ENCODE measurements at places on chromosomes 4 and X.

GRCh38 chr4:165864271-165864670, 8.8 kb upstream of the TLL1 start:
- no peak for DNase-seq

GRCh38 chrX:153498453-153498852, 3.7 kb downstream of the BGN start:
- DNase-seq: no peak

- DNase-seq: no peak
These were observed 10.4 kb downstream of the CCSER1 start for GRCh38 chr4:90137555-90137954.

- no peak for DNase-seq
These were observed 7.1 kb downstream of the PF4V1 start for GRCh38 chr4:73860181-73860580.

- DNase-seq: no peak
These were observed 305.9 kb downstream of the ADGRL3 start for GRCh38 chr4:61505773-61506685.

DNA sequence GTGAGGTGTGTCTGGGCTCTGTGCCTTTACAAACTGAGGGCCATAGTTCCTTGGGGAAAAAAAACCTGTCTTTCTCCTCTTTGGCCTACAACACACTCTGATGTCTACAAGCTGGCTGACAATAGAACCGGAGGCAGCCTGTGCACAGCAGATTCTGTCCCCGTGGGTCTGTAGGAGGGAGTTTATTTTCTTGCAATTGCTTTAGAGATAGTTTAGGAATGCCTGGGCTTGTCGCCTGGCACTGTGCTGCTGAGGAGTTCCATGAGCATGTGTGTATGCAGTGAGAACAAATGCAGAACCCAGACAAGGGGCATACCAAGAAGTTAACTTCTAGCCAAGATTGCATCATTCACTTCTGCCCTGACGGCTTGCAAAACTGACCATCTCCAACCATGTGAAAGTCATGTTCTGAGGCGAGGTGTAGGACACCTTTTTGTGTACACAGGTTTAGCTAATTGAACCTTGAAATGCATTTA, 54.1 kb downstream of the CCNI start:
- DNase-seq: no peak

- no peak for DNase-seq
These were observed 131.8 kb downstream of the SPOCK3 start for GRCh38 chr4:167102475-167102874.

DNA sequence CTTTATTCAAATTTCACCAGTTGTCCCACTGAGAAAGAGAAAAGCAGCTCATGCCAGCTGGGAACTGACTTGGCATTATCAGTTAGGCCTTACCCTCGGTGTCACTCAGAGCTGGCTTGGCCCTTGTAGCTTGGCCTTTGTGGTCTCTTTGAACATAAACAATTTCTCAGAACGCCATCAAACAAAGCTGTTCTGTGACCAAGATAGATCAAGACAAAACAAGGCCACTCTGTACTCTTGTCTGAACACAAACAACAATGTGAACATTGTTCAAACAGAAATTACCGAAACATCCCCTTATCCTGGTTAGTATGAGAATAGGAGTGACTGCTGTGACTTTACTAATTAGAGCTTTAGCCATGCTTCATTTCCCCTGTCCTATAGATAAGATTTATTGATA, 57.2 kb downstream of the DIPK2B start:
- no peak for DNase-seq

- DNase-seq: no peak
These were observed 15.6 kb upstream of the EXOSC9 start for GRCh38 chr4:121785479-121785878.

DNA sequence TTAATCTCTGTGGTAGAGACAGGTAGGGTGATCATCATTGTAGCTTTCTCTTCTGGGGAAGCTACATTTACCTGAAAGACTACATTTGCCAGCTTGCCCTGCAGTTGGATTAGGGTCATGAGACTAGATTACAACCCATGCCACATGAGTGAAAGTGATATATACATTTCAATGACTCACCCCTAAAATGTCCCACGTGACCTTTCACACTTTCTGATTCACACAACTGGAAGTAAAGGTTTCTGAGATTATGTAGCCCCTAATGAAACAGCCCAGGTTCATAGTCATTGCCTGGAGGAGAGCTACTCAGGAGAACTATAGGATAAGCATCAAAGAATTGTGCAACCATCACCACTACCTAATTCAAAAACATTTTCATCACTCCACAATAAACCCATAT, 17.8 kb downstream of the PDCL2 start:
- DNase-seq: no peak

GRCh38 chrX:21933077-21933476, 7.4 kb upstream of the SMS start:
- no peak for DNase-seq

DNA sequence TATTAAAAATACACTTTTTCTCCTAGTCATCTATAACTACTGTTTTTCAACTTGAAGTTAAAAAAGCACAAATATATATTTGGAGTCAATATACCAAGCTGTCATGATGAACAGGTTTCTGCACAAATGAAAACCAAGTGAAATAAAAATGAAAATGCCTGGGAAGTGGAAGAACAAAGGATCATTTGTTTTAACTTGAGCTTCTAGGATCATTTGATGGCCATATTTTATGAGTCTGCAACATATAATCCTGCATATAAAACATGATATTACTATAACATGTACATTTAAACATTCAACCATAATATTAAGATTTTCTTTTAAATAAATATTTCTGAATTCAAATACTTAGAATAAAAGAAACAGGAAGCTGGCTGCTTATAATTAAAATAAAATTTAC, 8.5 kb upstream of the ARHGEF38 start:
- no peak for DNase-seq

DNA sequence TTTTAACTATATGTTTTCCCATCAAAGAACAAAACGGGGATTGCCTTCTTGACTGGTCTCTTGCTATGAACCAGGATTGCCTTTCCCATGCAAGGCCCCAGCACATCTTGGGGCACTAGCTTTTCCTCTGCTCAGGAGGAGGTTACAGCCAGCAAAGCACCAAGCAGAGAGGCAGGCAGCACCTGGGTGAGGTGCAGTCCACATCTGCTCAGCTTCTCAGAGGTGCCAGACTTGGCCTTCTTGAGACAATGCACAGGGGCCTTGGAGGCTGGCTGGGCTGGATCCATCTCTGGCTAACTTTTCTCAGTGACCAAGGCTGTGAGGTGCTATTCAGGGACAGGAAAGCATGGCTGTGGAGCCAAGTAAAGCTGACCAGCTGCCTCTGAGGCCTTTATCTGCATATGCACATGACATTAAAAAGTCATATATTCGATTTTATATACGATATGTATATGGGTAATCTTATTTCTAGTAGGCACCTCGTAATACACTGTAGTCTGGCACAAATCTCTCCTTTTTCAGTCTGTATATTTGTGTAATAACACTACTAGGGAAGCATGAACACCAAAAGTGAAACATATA, 86.9 kb downstream of the CC2D2A start:
- no peak for DNase-seq

DNA sequence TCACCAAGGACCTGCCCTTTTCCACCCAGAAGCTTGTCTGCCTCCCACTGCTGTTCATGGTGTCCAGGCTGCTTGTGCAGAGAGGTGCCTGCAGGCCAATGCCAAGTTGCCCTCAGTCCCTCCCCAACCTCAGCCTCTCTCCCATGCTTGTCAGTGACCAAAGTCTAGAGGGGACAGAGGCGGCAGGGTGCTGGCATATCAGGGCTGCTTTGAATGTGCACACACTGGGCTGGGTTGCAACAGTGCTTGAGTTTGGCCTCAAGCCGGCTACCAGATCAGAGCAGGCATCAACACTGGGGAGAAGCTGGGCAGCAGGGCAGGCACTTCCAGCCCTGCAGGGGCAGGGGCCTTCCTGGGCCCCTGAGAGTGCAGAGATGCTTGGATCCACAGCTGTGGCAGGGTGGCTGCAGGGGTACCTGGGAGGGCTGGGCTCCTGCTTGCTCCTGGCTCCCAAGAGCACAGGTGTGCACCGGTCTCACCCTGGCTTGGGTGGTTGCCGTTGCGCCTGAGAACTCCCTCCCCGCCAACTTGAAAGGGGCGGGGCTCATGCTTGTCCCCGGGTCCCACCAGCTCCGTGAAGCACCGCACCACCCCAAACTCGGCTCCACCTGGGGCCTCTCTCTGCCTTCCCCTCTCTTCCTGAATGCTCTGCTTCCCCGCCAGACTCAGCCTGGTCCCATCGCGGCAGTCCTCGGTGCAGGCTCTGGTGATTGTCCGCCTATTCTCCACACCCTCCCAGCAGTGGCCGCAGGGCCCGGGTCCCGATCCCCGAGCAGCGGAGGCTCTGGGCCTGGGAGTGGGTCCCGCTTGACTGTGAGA, 1681.9 kb upstream of the ADGRL3 start:
- no peak for DNase-seq

- DNase-seq: no peak
These were observed at the start of gene CD99L2 for GRCh38 chrX:150898343-150899190. CD99L2 (minus strand) TSS chrX:150898668; CDS start chrX:150898588, 80 bp downstream.

DNA sequence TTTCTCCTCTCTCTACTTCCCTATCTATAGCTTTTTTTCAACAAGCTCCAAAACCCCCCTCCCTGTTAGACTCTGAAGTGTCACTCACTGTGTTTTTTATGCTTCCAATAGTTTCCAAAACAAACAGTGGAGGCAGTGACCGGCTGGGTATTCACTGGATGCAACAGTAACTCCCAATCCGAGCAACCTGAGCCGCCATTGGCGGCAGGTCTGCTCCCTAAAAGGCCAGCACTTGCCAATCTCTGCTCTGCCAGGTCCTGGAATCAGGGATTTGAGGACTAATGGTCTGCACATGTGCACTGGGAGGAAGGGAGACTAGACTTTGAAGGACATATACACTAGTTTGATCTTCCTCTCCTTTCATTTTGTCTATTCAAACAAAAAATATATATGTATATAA, 7.1 kb downstream of the TBX22 start:
- DNase-seq: no peak

DNA sequence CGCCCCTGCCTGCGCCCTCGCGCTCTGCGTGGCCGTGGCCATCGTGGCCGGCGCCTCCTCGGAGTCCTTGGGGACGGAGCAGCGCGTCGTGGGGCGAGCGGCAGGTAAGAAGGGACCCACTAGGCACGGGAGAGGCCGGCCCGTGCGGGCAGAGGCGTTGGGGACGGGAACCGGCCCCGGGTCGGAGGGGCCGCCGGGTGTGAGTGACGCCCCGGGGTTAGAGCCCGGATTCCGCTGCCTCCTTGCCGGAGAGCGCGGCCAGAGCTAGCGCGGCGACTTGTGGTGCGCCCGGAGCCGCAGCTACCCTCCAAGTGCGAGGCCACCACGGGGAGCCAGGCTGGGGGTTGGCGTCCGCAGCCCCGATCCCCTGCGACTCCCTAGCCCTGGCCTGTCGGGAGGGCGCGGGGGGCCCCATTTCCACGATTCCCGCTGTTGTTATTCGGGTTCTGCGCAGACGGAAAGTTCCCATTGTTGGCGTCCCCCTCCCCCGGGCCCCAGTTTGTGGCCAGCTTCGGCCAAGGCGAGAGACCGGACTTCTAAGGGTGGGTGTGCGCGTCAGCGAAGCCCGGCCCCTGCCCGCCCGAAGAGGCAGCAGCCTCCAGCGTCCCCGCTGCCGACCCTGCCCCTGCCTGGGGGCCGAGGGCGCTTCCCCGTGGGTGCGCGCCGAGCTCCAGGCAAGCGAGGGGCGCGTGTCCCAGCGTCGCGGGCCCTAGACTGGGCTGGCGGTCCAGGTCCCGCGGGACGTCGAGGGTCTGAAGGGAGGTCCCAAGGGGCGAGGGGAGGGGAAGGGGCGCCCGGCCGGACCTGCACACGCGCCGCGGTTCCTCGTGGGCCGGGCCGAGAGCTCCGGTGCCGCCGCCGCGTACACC, 1.1 kb downstream of the FGFR3 start:
- DNase-seq: no peak

DNA sequence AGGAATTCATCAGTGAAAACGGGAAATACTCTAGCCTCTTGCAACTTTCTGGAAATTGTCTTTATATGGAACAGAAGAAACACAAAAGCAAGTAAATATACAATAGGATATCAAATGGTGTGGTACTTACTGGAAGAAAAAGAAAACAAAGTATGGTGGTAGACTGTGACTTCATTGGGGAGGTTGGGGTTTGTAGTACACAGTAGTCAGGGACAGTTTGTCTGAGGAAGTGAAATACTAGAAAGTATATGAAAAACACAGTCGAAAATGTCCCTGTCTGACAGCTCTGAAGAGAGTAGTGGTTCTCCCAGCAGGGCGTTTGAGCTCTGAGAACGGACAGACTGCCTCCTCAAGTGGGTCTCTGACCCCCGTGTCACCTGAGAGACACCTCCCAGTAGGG, 390.0 kb upstream of the NWD2 start:
- no peak for DNase-seq

DNA sequence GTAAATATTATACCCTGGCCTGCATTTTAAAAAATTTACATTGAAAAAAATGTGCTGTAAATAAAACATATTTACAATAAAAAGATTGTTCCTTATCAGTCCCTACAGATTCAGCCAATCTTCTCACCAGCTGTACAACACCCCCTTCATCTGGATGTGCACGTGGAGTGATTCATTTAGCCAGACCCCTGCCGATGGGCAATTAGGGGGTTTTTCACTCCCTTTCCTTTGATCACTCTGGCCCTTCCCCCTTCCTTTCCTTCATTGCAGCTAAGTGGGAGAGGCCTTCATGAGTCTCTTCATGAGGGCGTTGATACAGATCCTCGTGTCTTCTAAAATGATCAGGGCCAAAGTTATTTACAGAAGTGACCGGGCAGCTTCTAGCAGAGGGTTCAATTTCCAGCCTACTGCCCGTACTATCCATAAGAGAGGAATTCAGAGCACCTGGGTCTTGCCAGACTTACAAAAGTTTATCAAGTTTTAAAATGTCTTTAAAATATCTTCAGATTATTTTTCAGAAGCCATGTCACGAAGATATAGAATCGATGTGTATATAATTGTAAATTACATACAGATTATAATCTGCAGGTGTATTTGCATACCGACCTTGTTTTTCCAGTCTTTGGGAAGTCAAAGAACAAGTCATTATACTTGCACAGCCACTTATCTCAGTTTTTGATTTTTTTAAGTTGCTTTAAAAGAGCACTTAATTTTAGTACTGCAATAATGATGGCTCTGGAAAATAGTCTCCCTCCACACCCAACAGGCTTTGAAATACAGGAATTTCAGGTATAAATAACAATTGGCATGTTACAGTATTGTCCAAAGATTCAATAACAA, 21.4 kb upstream of the RASL11B start:
- no peak for DNase-seq

All from HS-5 (cell line).